NCI-H82 (cell line): ENCODE measurements at places on chromosomes 1 and 21.

DNA sequence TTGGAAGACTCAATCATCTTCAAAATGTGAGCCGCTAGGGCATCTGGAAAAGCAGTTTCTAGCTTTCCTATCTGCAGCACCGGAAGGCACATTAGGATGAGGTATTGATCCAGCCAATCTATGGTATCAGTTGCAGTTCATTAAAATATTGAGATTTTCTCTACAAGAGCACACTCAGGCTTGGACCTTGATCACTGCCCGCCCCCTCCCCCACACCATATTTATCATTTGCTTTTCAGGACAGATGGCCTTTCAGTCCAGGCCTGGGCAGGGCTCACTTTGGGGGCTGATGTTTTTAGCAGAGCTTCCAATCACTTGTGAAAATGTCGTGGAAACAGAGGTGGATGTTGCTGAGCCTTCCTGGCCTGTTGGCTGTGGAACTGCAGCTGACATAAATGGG lies 17.5 kb downstream of the LHX4 start:
- peak; percentile 31 for DNase-seq

DNA sequence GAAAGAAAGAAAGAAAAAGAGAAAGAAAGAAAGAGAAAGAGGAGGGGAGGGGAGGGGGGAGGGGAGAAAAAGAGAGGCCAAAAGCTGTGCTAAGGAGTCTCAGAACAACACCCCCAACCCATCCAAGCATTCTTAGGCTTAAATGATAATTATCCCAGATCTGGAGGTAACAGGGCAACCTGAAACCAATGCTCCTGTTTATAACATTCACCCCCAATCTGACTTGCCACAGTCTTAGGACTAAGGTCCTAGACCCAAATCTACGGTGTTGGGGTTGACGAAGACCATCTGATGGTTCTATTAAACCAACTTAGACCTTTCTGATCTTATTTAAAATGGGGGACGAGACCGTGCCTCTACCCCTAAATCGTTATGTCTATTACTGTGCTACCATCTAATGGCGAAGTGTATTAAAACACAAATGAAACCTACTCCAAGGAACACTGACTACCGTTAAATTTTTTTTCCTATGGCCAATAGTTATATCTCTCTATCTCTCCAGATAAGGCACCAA lies 119.3 kb upstream of the CDC42BPA start:
- peak; percentile 80 for DNase-seq

DNA sequence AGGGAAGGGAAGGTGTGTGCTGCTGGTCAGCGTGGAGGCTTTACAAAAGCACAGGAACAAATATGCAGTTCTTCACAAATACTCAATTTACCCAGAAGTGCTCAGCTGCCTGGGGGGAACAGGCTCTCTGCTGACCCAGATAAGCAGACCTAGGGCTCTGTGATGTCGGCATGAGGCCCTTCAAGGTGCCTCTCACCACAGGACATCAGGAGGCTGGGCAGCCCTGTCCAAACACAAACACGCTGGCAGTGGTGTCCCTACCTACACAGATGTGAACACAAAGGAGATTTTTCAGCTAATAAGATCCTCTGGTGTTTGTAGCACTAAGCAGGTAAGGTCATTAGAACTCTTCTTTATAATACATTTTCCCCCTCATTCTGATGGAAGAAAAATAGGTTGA lies 243.0 kb upstream of the PROX1 start:
- DNase-seq: no peak

- no peak for DNase-seq
These were observed 32.3 kb downstream of the DOP1B start for GRCh38 chr21:36188937-36189336.

- no peak for DNase-seq
These were observed 95.2 kb upstream of the NCAM2 start for GRCh38 chr21:20902998-20903397.

DNA sequence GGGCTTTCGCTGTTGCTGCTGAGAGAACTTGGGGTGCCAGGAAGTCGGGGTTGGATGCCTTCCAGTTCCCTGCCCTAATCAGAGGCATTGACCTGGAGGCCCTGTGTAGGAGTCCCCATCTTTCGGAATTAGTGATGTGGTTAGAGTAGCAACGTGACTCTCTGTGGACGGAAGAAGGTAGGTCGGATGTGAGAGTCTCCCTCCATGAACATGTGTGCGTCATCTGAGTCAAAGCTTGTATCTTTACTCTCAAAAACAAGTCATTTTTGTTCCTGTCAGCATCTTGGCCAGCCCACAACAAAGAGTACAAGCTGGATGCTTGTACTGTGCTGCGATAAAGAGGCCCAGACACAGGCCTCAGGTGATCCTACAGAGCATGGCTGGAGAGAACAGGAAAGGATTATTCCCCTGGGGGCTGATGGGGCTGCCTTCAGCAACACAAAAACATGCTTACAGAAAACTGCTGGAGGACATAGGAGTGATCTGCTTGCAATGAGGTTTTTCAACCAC lies 31.0 kb upstream of the IL10 start:
- DNase-seq: peak; percentile 16

DNA sequence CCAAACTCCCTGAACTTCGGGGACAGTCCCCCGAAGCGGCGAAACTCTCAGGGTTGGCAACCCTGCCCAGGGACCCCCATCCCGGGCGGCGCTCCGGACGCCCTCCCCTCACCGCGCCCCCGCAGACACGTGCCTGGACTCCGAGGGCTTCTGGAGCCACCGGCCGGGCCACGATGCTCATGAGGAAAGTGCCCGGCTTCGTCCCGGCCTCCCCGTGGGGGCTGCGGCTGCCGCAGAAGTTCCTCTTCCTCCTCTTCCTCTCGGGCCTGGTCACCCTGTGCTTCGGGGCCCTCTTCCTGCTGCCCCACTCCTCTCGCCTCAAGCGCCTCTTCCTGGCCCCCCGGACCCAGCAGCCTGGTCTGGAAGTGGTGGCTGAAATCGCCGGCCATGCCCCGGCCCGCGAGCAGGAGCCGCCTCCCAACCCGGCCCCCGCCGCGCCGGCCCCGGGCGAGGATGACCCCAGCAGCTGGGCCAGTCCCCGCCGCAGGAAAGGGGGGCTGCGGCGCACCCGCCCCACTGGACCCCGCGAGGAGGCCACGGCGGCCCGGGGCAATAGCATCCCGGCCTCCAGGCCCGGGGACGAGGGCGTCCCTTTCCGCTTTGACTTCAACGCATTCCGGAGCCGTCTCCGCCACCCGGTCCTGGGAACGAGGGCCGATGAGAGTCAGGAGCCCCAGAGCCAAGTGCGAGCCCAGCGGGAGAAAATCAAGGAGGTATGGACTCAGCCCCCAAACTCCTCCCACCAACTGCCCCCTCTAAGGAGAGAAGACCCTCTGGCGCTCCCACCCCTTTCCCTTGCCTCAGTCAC lies 1.2 kb downstream of the MAN1C1 start:
- DNase-seq: no peak

DNA sequence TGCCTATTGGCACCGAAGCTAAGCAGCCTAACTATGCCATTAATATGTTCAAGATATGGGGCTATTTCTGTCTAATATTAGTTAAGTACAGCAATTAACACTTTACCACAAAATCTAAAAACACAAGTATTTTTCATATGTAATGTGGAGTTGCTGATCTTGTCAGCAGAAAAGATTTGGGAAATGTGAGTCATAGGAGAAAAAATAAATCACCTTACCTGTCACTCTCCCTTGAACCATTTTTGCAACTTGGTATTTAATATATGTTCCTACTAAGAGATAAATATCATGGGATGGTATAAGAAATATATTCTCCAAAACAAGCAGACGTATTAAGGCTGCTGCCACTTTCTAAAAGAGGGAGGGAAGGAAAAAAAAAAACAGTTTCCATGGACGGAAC lies 17.0 kb downstream of the NUP210L start:
- DNase-seq: no peak

DNA sequence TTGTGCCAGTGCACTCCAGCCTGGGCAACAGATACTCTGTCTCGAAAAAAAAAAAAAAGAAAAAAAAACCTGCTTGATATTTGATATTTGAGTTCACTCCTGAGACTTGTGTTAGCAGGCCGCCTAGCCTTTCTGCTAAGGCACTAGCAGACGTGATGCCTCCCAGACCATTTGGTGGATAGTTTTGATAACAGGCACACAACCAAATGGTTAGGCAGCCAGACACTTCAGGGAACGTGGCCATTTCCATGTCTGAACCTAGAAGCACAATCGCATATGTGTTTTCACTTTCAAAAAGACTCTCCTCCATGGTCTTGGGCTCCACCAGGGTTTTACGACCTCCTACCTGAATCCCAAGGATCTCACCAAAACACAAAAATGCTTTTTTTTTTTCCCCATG lies 1319.5 kb downstream of the BRINP3 start:
- DNase-seq: no peak

DNA sequence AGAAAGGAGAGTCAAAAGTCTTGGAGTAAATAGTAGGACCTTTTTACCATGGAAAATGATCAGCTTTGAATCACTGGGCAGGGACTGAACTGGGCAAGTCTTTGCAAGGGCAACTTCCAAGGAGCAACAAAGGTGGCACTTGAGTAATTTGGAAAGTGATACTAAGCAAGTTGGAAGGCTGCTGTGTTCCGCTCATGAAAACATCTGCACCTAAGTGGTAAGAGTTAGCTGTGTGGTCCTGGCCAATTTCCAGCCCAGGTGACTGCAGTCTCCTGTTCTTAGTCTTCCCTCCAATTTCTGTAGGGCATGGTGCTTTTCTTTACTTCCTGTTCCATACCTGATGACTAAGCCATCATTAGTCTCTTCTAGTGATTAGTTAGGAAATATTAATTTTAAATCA lies 35.5 kb upstream of the PRDM2 start:
- DNase-seq: no peak

- DNase-seq: no peak
These were observed 14.2 kb downstream of the MARCKSL1 start for GRCh38 chr1:32321712-32322291.

DNA sequence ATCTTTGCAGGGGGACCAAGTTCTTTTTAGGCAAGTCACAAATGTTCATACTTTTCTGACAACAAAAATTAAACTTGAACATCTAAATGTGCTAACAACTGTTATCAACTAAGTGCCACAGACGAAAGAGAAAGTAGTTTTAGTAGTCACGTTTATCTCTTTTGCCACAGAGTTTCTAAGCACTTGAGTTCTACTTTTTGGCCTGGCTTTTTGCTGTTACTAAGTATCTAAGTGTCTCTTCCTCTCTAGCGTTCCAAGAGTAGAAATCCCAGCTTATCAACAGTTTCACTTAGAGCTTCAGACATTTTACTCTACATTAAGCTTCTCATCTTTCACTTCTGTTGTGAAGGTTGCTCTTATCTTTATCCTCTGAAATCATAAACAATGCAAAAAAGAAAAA lies 34.2 kb downstream of the GATAD2B start:
- DNase-seq: no peak

DNA sequence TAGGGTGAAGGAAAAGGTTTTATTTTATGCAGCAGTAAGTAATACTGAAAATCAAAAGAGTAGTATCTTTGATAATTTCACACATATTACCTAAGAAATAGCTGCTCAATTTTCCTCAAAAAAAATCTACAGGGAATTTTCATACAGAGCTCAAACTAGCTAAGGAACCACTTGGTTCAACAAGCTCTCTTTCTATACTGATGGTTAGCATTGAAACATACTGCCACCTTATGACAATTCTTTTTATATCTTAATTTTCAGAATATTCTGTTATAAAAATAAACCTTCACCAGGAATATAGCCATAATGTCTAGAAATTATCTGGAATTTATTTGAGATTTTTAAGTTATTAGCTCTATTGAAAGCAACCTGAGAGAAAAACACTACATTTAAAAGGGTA lies 142.1 kb downstream of the DPYD start:
- DNase-seq: no peak

GRCh38 chr21:27827972-27828371 lies 861.1 kb upstream of the ADAMTS5 start:
- DNase-seq: no peak

- DNase-seq: no peak
These were observed 101.4 kb downstream of the SIPA1L2 start for GRCh38 chr1:232528472-232529089.

GRCh38 chr1:98057236-98057910 lies 136.5 kb upstream of the DPYD start:
- DNase-seq: no peak

GRCh38 chr1:179080866-179081686 lies 794 bp upstream of the TOR3A start:
- no peak for DNase-seq

GRCh38 chr21:28579986-28580550 lies 412.6 kb downstream of the LTN1 start:
- no peak for DNase-seq

DNA sequence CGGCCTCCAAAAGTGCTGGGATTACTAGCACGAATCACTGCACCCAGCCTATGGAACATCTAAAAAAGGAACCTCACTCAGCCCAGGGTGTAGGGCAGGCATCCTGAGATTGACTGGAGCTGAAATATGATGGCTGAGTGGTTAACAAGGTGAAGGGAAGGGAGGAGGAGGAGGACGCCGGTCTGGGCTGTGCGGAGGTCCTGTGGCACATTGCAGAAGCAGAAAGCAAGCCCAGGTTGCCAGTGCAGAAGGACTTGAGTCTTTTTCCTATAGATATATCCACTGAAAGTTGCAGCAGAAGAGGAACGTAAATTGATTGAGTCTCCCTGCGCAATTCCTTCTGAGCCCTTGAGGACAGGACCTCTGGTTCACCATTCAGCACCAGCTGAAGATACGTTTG lies 1.5 kb upstream of the KIF17 start:
- no peak for DNase-seq

GRCh38 chr21:43976661-43977060 lies 35.4 kb upstream of the TRAPPC10 start:
- peak; percentile 52 for DNase-seq

DNA sequence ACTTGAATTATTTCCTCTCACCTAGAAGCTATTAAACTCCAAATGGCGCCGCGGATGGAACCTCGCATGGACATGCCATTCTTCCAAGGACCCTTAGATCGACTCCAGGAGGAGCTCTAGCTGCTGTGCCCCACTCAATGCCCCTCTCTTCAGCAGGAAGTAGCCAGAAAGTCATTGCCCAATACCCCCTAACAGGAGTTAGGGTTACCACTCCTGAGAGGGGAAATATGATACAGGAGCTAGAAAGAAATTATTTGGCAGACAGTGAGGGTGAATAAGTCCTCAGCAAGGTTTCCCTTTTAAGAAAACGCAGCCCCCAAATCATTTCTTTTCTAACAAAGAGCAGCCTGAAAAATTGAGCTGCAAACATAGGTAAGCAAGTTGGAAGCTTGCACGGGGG lies 28.6 kb downstream of the TFB2M start:
- DNase-seq: no peak

DNA sequence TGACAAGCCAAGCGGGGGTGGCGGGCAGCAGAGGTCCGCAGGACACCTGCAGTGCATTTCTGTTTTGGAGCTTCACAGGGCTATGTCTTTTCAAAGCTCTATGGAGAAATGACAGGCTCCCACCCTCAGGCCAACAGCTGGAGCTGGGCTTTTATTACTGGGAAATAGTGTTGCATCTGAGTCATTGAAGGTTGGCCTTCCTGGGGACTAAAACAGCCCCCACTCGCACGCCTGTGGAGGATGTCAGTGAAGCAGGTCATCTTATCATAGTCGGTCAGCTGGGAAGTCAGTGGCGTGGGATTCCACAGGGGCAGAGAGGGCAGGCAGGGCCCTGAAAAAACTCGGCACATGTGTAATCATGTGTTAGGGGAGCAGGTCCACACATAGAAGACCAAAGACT lies 55.3 kb downstream of the NTPCR start:
- DNase-seq: no peak
